ENCODE measurements at places on chromosomes 1 and 21.

GRCh38 chr21:33234635-33235520 lies 5.1 kb downstream of the IFNAR2 start:
- peak; percentile 27 for ATAC-seq

DNA sequence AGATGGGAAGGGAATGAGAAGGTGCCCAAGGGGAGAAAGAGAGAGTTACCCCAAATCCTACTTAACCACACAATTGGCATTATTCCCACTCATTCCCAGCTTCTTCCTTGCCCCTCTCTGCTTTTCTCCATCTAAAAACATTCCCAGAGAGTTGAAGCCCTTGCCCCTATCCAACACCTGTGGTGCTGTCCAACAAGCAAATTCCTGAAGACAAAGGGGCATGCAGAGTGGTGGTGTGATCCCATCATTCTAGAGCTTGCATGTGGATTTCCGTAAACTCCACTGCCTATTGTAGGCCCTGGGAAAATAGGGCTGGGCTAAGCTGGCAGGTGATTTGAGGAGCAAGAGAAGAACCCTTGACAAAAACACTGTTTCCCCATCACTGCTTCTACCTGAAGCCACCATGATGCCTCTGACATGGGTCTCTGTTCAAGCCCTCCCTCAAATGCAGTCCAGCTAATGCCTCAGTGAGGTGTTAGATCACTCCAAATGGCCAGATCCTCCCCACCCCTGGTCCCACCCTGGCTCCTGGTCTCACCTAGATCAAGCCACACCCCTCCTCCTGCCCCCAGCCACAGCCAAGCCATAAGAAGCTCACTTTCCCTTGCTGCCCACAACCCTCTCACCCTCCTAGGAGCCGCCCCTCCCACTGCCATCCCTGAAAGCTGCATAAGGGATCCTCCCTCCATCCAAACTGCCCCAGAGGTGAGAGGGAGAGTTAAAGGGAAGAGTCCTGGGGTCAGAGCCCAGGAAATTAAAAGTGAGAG lies 29.5 kb downstream of the SYT2 start:
- no peak for ATAC-seq

GRCh38 chr1:37475380-37476086 lies 1.2 kb downstream of the ZC3H12A start:
- ATAC-seq: no peak

GRCh38 chr1:4755301-4755845 lies 101.0 kb downstream of the AJAP1 start:
- no peak for ATAC-seq

- ATAC-seq: no peak
These were observed 19.0 kb downstream of the CLCA1 start for GRCh38 chr1:86487811-86488141.

DNA sequence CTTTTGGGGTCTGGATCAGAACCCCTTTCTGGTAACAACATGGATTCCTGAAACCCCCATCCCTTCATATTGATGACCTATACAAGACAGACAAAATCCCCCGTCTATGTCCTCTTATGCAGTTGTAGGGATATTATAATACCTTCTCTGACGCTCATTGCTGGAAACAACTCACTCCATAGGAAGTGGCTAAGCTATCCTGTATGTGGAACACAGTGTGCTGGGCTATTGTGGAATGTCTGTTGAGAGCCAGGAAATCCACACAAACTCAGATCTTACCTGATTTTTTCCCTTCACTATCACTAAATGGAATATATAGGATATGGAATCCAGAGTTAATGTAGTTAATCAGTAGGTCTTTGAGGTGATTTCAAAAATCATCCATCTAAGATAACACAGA lies 17.7 kb upstream of the PIK3R3 start:
- ATAC-seq: no peak

DNA sequence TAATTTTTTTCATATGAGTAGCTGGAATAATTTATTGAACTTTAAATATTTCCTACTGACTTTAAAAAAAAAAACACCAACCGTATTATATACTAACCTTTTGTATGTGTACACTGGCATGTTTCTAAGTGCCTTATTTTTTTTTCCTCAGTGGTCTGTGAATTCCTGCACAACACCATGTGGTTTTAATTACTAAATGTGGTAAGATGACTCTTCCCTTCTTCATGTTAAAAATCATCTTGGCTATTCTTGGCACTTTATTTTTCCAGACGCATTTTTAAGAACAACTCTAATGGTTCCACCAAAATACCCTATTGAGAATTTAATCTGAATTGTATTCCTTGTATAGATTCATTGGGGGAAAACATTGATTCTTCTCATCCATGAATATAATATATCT lies 28.4 kb downstream of the PPP2R5A start:
- no peak for ATAC-seq

DNA sequence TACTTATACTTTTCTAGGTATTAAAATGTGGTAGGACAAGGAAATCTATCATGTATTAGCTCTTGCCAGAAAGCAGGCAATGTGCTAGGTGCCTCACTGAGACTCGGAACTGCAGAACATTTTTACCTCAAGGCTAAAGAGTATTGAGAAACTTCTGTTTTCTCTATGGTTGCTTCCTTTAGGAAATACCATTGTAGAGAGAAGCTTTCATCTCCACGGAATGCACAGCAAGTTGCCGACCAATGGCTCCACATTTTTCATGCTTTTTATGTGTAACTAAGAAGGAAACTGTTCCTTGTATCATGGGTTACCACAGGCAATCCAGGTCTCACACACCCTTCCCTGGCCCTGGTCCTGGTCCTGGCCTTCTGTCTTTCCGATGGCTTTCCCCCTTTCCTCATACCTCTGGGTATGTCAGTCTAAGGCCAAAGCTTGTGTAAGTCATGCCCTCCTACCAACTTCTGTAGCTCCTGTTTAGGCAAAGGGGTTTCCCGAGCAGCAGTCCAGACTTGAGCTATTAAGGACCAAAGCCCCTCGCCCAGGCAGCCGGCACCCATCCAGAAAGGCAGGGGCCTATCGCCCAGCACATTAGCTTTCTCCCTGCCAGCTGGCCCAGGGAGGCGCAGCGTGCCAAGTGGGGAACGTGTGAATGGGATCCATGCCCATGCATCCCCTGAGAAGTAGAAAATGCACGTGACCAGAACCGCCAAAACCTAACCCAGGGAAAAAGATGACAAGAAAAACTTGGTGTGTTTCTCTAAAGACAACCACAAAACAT lies 225.0 kb downstream of the PBX1 start:
- ATAC-seq: no peak

- no peak for ATAC-seq
These were observed 394.1 kb downstream of the MATN1 start for GRCh38 chr1:30329263-30329753.

GRCh38 chr1:17764591-17764990 lies 9.5 kb downstream of the ACTL8 start:
- ATAC-seq: no peak

DNA sequence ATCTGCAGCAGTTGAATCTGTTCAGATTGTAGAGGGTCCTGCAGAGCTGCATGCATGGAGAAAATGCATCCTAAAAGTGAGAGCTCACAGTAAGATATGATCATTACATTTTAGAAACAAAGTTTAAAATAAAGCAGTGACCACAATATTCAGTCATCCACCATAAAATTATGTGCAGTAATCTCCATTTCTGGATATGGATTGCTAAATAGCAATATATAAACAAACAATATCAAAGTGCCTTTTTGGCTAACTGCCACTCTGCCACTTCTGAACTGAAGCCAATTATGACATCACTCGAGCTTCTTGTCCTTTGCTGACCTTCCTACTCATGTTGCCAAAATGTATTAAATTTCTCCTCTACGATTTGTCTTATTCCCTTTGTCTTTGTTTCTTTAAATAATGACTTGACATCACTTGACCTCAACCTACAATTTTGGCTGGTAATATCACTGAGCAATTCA lies 262.0 kb upstream of the CXADR start:
- ATAC-seq: no peak

DNA sequence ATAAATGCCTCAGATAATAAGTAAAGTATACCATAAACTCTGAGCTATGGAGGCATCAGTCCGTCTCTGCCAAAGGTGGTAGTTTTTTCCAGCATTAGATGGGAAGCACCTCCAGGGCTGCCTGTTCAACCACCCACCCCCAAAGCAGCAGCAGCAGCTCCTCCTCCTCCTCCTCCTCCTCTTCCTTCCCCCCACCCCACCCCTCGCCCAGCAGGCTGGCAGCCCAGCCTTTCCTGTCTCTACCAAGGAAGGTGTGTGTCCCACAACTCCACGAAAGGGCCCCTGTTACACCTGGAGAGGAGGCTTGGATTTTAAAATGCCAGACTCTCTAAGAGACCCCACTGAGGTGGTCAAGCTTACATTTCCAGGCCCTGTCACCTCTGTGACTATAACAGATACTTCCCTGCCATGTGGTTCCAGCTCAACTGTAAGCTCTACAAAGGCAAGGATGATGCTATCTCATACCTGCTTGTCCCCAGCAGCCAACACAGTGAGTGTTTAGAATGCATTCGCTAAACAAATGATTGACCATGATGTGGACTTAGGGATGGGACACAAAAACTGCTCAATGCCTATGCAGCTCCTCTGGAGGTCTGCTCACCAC lies 76.7 kb downstream of the GFI1 start:
- no peak for ATAC-seq

DNA sequence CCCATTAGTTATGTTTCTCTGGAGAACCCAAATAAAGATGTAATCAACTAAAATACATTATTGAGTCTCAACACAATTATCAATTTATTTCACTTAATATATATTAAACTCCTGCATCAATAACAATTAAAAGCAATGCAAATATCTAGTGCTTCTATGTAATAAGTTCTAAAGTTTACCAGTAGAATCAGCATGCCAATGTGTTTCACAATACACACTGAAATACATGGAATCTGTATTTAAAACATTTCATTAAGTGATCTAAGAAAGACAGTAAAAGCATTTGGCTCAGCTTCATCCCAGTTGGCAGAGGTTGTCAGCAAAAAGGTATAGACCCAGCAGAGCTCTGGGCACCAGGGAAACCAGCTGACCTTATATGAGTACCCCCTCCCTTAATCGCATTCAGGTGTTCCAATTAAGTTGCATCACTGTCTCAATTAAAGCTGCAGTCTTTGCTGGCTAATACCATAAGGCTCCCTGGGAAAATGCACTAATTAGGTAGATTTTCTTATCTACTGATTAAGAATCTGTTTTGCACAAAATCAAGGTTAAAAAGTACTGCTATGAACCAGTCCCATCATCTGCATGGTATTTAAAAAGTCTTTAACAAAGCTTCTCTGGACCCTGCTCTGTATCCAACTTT lies 63.1 kb downstream of the NIBAN1 start:
- no peak for ATAC-seq

- ATAC-seq: no peak
These were observed at the start of gene CTXND2 for GRCh38 chr1:150887018-150887417. CTXND2 (plus strand) TSS chr1:150887136; CDS start chr1:150912315, 25,179 bp downstream.

DNA sequence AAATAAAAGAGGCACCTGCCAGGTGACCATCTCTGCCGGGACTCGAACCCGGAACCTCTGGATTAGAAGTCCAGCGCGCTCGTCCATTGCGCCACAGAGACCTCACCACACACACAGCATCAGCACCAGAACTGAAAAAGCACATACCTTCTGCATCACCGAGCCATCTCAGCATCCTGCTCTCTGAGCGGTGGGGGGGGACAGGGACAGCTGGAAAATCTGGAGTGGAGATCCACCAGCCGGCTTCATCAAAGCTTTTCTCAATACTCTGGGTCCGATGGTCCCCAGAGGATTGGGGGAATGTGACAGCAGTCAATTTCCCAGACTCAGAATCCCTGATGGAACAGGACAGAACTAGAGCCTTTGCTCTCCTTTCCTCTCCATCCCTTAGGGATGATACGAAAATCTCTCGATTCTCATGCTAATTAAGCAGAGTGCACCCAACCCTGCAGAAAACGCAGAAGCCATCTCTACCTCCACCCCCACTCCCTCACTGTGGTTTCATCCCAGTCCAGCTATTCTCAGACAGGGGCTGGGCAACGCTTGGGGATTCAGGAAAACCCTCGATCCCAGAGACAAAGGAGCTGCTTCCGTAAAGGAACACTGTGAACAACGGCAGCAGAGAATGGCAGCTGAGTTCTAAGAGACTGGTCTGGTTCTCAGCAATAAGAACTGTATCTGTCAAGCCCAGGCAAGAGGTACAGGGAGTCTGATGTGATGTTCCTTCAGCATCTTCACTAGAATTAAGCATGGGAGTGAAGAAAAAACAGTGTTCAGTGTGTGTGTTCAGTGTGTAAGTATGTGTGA lies 29.6 kb upstream of the CADM3 start:
- ATAC-seq: no peak

DNA sequence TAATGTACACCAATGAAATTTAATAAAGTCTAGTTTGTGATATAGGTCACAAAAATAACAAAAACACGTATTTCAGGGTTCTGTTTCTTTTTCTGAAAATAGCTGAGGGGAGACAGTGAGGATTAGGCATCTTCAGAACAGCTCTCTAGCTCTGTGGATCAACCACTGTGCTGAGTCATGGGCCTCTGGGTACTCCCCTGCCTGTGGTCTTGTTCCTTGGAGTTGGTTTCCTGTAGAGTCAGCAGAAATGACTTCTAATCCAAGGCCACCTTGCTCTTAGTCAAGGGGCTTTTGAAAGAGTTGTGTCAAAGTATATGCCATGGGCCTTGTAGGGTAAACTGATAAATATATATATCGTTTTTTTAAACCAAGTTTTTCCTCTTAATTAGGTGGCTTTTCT lies 141.8 kb upstream of the ZRANB2 start:
- ATAC-seq: no peak

Data from activated CD4-positive, CD25-positive, alpha-beta regulatory T cell treated with anti-CD3 and anti-CD28 coated beads, Interleukin-2, amount 50 U/mL, for 24 hours (primary cell).